Cardiac muscle cell (in vitro differentiated cells and primary cell): ENCODE measurements at places on chromosomes 5 and 9. TPM values are rescaled to one million over a fixed set of nuclear protein-coding genes. Genes with fewer than 3 reads are reported as not detected.

DNA sequence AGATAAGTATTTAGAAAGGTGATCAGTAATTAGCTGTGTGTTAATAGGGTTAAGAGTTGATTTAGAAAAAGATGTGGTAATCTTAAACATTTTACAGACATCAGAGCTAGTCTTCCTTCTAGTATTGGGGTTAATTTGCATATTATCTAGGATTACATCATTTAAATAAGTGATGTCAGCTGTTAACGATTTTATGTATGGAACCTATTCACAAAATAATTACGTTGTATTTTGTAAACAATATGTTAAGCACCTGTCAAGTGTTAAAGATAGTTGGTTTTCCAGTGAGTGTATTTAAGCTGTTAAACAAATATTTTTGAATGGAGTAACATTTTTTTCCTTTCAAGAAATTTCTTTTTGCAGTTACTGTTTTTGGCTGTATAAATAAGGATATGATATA lies 2.2 kb downstream of the DCP2 start:
- DNase-seq, result no peak
- peaks cover 21% of the 10 kb centered on the region for H3K4me1 ChIP-seq
- H3K27ac ChIP-seq, result no peak overlapping the region
- H3K4me3 ChIP-seq, result peak overlapping the region; percentile 88
- no peaks in the 10 kb centered on the region for H3K36me3 ChIP-seq

- H3K4me3 ChIP-seq, result no peak overlapping the region
- no peaks in the 10 kb centered on the region for H3K27me3 ChIP-seq
- no peaks in the 10 kb centered on the region for H3K36me3 ChIP-seq
- peaks cover 8% of the 10 kb centered on the region for H3K4me1 ChIP-seq
- peak; percentile 60 for DNase-seq
These were observed 22.9 kb upstream of the NREP start for GRCh38 chr5:111779922-111780292.

DNA sequence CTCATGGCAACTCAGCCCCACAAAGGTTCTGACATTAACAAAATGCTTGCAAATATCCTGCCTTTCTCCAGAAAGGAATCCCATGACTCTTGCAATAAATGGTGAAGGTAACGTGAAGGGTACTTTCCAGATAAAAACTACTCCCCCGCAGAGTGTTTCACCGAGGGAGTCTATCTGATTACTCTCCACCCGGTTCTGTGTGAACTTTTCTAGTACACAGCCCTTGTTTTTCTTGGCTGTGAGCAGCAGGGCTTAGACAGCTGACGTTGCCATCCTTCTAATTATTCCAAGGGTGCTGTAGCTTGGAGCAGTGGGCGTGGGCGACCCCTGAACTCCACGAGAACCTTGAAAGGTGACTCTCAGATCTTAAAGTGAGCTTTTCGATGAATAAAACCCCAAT lies 276.0 kb upstream of the IRX4 start:
- no peaks in the 10 kb centered on the region for H3K36me3 ChIP-seq
- H3K27me3 ChIP-seq, result no peaks in the 10 kb centered on the region
- no peaks in the 10 kb centered on the region for H3K4me1 ChIP-seq
- DNase-seq, result no peak
- no peak overlapping the region for H3K27ac ChIP-seq

GRCh38 chr9:82397534-82397933 lies 409.0 kb downstream of the SPATA31D1 start:
- peaks cover 41% of the 10 kb centered on the region for H3K27me3 ChIP-seq
- no peaks in the 10 kb centered on the region for H3K36me3 ChIP-seq
- H3K4me3 ChIP-seq, result no peak overlapping the region
- H3K27ac ChIP-seq, result no peak overlapping the region

- no peak for DNase-seq
- H3K27me3 ChIP-seq, result no peaks in the 10 kb centered on the region
- no peak overlapping the region for H3K27ac ChIP-seq
- H3K36me3 ChIP-seq, result no peaks in the 10 kb centered on the region
- no peak overlapping the region for H3K4me3 ChIP-seq
These were observed 33.0 kb upstream of the MAP1B start for GRCh38 chr5:72074251-72074650.

- DNase-seq, result no peak
- peaks cover 5% of the 10 kb centered on the region for H3K4me1 ChIP-seq
- H3K4me3 ChIP-seq, result no peak overlapping the region
- H3K36me3 ChIP-seq, result no peaks in the 10 kb centered on the region
These were observed 16.2 kb downstream of the FNBP1 start for GRCh38 chr9:130026583-130027340.

DNA sequence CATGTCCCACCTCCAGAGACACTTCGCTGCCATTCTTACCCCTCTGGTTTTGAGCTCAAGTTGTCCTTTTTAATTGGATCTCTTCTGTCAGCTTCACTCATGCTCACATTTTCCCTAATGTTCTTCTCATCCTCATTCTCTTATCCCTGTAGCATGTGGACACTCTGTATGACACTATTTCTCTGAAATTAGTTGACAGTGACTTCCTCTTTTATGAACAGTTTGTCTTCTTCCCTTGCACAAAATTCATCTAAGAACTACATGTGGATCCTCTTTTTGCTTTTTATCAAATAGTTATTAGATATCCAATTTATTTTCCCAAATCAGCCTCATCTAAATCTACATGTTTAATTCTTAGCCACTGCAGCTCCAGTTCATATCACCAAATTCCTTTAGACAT lies 676.2 kb downstream of the MAT2B start:
- H3K36me3 ChIP-seq, result no peaks in the 10 kb centered on the region
- H3K4me3 ChIP-seq, result no peak overlapping the region
- no peaks in the 10 kb centered on the region for H3K27me3 ChIP-seq
- H3K27ac ChIP-seq, result no peak overlapping the region
- no peak for DNase-seq
- no peaks in the 10 kb centered on the region for H3K4me1 ChIP-seq

GRCh38 chr5:59698207-59699178 lies 195.0 kb downstream of the PDE4D start:
- no peaks in the 10 kb centered on the region for H3K27me3 ChIP-seq
- no peak overlapping the region for H3K4me3 ChIP-seq
- peak; percentile 86 for DNase-seq
- no peaks in the 10 kb centered on the region for H3K36me3 ChIP-seq
- H3K27ac ChIP-seq, result no peak overlapping the region

DNA sequence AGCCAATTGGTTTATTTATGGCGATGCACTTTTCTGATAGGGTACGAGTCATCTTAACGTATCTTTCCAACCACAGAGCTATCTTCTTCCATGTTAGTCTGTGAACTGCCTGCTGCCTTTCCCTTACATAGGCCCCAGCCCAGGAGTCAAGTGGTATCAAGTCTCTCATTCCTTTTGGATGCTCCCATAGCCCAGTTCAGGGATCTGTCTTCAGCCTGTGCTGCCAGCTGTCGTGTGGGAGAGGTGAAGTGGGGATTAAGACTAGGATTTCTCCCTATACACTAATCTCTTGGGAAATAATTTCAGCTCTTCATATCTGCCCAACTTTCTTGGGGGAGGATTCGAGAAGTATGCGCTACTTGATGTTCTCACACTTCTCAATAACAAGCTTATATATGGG lies 475.7 kb downstream of the EBF1 start:
- no peak overlapping the region for H3K4me3 ChIP-seq
- peaks cover 47% of the 10 kb centered on the region for H3K27me3 ChIP-seq
- no peaks in the 10 kb centered on the region for H3K4me1 ChIP-seq
- no peak for DNase-seq
- no peaks in the 10 kb centered on the region for H3K36me3 ChIP-seq

GRCh38 chr9:134741846-134742245 lies 100.2 kb downstream of the COL5A1 start:
- no peaks in the 10 kb centered on the region for H3K36me3 ChIP-seq
- H3K27me3 ChIP-seq, result no peaks in the 10 kb centered on the region
- no peak overlapping the region for H3K27ac ChIP-seq
- H3K4me3 ChIP-seq, result no peak overlapping the region

The HTR4 gene
- total RNA-seq, result 0.67 and 2.3 TPM in 2 replicates

The IL4 gene
- total RNA-seq, result not detected in 2 replicates

The TNC gene
- total RNA-seq, result 29.7 and 39.2 TPM in 2 replicates

The GNG10 gene
- 23.4 and 44.5 TPM in 2 replicates for total RNA-seq

The AGXT2 gene
- total RNA-seq, result 0.07 TPM in 1 of 2 replicates, not detected in the other

The CXXC5 gene
- 91.9 and 122 TPM in 2 replicates for total RNA-seq

The NR2F1 gene
- 1.3 and 1.5 TPM in 2 replicates for total RNA-seq
